ENCODE measurements at places on chromosomes 12 and 14. TPM values are rescaled to one million over a fixed set of nuclear protein-coding genes. Genes with fewer than 3 reads are reported as not detected.

ANKRD13A gene
- 54.3 TPM for total RNA-seq

RBP5 gene
- 8.2 TPM for total RNA-seq

NANOG gene
- total RNA-seq: not detected

SERPINA5 gene
- 4.1 TPM for total RNA-seq

CCDC177 gene
- not detected for total RNA-seq

ACVRL1 gene
- 52.1 TPM for total RNA-seq

POTEG gene
- total RNA-seq: not detected

MYH6 gene
- total RNA-seq: 0.07 TPM

GARIN6 gene
- not detected for total RNA-seq

CRACR2A gene
- 33.6 TPM for total RNA-seq

SAMD15 gene
- not detected for total RNA-seq

KRT73 gene
- not detected for total RNA-seq

GZMB gene
- 2.8 TPM for total RNA-seq

TESPA1 gene
- not detected for total RNA-seq

ZNF641 gene
- 48.1 TPM for total RNA-seq

CPM gene
- total RNA-seq: 4.4 TPM

CACNB3 gene
- 5.9 TPM for total RNA-seq

KCNJ8 gene
- total RNA-seq: 7.1 TPM

TCL1B gene
- total RNA-seq: not detected

FSCB gene
- total RNA-seq: not detected

CMA1 gene
- total RNA-seq: not detected
